ENCODE measurements at places on chromosomes 12 and 14.
A peak's percentile ranks its signal among the peaks of the same experiment; 100 is the strongest.

DNA sequence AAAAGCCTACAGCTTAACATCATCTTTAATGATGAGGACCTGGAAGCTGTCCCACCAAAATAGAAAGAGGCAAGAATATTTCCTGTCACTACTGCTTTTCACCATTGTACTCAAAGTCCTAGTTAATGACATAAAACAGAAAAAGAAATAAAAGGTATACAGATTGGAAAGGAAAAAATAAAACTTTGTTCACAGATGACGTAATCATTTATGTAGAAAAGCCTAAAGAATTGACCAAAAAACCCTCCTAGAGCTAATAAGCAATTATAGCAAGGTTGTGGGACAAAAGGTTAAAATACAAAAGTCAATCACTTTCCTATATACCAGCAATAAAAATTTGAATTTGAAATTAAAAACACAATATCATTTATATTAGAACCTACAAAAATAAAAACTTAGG lies 97.2 kb upstream of the MDGA2 start:
- DNase-seq = no peak

- DNase-seq = no peak
Measured at GRCh38 chr12:108043286-108043685, 85.8 kb upstream of the WSCD2 start.

DNA sequence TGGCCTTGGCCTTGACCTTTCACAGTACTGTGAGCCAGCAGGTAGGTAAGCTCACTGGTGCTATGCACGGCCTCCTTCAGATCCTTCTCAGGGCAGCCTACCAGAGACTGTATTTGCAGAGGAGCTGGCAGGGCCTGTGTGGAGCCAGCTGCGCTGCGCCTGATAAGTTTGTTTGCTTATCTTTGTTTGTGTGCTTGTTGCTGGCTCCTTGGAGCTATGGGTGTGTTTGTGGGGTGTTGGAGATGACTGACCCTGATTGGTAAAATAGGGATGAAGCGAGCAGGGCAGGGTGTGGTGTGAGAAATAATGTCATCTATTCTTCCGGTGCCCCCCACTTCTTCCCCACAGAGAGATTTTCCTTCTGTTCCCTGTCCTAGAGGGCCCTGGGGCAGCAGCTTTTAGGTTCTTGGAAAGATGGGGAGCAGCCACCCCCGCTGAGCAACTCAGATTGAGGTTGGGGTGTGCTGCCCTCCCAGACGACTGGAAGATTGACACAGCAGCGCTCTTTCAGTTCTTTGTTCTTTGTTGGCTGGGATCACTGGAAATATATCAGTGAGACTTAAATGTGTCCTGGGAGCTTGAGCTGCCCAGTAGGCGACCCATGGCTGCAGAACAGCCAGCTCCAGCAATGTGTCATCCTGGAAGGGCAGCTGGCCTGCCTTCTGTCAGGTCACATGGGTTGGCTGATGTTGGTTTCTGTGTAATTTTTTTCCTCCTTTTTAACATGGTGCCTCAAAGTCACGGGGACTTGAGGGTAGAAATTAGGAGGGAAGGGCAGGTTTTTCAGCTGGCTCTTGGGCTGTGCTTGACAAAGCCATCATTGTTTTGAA lies 19.6 kb downstream of the MLXIP start:
- DNase-seq = peak; percentile 62

DNA sequence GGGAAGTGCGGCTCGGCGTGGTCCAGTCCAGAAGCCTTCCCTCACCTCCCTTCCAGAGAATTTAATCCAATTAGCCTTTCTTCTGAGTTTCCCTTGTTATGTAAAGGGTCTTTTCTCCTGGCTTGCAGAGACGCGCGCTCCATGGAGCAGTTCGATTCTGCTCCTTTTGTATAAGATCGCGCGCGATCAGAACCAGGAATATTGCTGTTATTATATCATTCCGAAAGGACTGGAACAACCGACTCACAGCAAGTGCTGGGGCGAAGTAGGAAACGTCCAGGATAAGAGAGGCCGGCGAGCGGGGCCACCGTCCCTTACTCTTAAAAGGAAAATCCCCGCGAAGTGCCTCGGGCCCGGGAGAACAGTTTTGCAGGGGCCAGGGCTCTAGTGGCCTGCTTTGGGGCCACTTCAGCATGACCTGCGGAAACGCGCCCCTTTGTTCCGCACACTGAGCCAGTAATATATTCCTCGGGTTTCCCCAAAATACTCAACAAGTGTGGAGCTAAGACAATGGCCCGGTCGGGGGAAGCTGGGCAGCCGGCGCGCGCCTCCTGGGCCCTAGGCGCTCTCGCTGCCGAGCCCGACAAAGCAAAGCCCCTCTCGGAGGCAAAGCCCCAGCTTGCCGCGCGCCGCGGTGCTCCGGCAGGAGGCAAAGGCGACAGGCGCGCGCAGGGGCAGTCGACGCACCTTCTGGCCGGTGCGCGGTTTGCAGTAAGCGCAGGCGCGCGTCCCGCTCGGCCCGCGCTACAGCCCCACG lies 2.9 kb downstream of the RFX4 start:
- no peak for DNase-seq

DNA sequence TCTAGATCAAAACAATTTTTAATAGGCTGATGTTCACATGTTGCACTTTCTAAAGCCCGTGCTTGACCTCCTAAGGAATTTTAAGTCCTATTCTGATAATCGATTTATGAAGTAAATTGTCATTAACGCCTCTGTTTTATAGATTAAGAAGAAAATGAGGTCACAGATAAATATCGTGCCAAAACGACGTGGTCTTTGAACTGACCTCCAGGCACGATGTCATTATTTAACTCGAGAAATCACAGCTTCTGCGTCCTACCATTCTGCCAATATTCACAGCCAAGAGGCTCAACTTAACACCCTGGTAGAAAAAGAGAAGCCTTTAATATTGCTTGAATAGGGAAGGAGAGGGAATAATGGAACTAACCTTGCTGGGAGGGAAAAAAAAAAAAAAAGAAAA lies 888 bp upstream of the EEA1 start:
- DNase-seq = no peak

- DNase-seq = no peak
Measured at GRCh38 chr14:65594153-65594881, 181.8 kb downstream of the FUT8 start.

DNA sequence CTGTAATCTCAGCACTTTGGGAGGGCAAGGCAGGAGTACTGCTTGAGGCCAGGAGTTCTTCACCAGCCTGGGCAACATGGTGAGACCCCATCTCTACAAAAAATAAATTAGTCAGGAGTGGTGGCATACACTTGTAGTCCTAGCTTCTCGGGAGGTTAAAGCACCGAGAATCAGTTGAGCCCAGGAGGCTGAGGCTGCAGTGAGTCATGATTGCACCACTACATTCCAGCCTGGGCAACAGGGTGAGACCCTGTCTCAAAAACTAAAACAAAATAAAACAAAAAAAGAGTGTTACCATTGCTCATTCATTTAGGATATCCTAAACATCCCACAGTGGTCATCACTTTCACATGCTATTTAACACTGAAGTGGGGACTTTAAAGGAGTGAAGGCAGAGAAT lies 7.8 kb downstream of the NEK9 start:
- no peak for DNase-seq

- DNase-seq = no peak
Measured at GRCh38 chr14:67391268-67391667, 20.7 kb downstream of the PLEK2 start.

DNA sequence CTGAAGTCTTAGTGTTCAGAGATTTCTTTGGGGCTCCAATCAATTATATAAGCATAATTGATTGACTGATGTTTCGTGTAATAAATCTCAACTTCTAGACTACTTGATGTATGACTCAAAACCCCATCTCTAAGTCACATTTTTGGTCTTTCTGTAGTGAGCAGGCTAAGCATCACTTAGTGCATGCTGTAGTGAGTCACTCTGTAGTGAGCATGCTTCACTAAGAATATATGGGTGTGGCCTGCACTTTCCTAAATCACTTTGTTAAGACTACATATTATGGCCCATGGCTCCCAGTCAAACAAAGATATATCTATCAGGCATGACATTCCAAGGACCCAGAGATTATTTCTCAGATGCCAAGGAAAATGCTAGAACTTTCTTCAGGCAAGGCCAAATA lies 909.4 kb upstream of the LRFN5 start:
- DNase-seq = no peak

DNA sequence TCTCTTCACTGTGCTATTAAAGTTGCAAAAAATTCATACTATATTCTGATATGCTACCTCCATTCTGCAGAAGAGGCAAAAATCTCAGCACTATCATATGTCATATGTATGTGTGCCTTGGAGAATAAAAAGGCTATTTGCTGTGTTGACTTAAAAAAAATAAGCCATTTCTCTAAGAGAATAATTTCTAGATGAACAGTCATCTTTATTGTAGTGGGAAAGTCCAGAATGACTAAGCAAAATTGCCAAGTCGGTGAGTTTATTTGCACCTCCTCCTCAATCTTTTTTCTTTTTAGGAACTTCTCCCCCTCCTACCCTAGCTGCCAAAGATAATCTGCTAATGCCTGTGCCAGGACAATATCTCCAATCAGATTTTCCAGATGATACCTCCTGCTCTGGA lies 353.8 kb upstream of the FAR2 start:
- no peak for DNase-seq

GRCh38 chr14:99758121-99758821 lies 34.9 kb upstream of the EML1 start:
- no peak for DNase-seq

DNA sequence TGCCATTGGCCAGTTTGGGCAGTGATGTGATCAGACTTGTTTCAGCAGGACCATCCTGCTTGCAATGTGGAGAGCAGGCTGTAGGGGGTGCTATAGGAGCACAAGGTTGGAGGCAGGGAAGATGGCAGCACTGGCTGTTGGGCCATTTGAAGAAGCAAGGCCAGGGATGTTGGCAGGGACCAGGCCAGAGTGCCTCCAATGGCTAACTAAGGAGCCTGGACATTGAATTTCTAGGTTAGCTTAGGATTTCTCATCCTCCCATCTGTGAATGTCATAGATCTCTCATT lies 23.5 kb downstream of the FGF23 start:
- no peak for DNase-seq

DNA sequence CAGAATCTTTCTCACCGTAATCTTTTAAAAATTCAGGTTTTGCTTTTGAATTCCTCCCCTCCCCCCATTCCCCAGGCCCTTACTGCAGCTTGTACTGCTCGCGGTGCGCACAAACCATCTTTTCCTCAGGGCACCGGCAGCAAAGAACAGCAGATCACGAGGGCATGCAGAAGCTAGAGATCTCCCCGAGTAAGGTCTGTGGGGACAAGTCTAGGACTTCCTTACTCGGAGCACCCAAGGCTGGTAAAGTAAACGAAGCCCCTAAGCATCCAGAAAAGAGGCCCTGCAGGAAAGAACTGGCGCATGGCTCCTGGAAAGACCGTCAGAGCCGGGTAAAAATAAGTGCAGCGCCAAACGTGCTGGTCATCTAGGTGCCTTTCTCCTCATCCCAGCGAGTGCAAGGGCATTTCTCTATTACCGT lies 727 bp downstream of the LDHB start:
- DNase-seq = peak; percentile 58

- no peak for DNase-seq
Measured at GRCh38 chr14:61387076-61387475, 65.7 kb downstream of the PRKCH start.

GRCh38 chr12:50538182-50538581 lies 33.4 kb downstream of the DIP2B start:
- no peak for DNase-seq
